GM23248 (cell line): ENCODE measurements at places on chromosomes 12 and 14.
A peak's percentile ranks its signal among the peaks of the same experiment; 100 is the strongest.

DNA sequence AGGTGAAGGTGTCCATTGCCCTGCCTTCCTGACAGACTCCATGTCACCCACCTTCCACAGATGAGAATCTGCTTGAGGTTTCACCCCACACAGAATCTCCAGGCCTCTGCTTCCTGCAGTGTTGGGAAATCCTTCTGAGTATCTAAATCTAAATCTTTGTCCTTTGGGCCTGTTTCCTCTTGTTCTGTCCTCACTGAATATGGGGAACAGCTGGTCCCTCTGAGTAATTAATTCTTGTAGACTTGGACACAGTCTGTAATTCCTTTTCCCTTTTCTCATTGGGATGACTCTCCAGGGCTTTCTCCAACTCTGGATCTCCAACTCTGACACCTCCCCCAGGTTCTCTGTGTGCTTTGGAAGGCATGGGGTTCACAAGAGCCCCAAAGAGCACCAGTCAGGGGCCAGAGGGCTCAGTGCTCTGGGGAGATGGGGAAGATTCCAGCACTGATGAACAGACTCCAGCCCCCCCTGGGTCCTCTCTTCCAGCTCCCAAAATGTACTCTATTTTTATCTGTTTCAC lies 2.3 kb upstream of the ACVRL1 start:
- peak; percentile 91 for DNase-seq

DNA sequence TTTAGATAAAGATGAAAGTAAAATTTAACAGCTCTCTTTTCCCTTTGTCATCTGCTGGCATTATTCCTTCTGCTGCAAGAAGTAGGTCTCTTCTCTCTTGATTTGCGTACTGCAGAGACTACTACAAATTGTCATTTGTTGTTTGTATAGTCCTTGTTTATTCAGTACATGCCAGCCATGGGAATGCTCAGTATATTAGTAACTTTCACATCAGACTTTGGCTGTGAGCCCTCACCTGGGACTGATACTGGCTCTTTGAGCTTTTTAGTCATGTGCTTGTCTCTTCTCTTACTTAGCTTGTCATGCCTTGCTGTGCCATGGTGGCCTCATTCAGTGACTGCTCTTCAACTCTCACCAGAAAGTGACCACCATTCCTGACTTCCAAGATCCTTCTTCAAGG lies 169.8 kb downstream of the PRKCH start:
- no peak for DNase-seq

DNA sequence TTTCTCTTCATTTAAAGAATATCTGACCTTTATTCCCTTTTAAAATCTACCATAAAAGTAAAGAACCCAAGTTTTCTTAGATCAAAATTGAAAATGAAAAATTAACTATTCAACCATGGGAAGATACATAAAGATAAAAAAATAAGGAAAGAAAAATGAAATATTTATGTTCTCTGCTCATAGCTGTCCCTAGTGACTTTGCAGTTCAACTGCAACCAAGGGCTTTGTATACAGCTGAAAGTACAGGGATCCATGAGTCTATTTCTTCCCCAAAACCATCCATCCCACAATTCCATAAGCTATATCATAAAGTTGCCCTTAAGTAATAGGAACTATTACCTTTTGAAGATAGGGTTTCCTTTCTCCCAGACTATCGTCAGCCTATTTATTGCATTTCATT lies 113.1 kb downstream of the ITPR2 start:
- peak; percentile 15 for DNase-seq

- DNase-seq, result peak; percentile 56
These were observed 20.7 kb downstream of the PHLDA1 start for GRCh38 chr12:76010732-76011458.

DNA sequence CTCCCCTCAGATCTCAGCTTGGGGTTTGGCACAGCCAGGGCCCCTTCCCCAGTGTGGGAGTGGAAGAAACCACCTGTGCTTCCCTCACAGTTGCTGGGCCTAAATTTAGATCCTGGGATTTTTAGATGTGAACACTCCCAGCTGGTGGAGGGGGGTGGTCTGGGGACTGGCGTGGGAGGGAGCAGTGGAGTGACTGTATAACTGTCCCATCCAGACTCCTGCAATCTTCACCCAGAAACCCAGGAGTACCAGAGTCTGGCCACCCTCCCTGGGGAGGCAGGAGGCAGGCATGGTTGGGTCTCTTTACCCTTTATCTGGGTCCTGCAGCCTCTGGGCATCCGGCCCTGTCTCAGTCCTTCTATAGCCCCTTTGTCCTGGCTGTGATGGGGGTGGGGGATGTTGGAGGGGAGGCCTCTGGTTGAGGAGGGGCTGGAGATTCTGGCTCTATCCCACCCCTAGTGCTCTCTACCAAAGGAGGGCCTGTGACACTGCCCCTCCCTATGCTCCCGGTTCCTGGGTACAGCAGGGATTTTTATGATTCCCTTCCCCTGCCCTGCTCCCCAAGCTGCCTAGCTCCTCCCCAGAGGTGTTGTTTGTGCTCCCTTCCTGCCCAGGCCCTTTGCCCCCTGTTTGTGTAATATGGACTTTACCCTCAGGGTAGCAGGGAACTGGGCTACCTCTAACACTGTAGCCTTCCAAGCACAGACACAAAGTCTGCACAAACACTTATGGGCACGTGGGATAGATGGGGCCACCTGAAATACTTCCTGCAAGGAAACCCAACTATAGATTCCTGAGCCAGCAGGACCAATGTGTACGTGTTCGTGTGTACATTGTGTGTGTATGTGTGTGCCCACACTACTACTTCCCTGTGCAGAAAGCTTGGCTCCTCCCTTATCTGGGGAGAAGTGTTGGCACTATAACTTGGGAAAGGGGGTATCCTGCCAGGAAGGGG lies 1.7 kb downstream of the ERBB3 start:
- DNase-seq, result no peak

GRCh38 chr12:69517406-69517805 lies 47.2 kb downstream of the FRS2 start:
- DNase-seq, result no peak

- DNase-seq, result no peak
These were observed 340.0 kb upstream of the STXBP6 start for GRCh38 chr14:25389948-25390347.

GRCh38 chr12:110498984-110499706 lies 2.8 kb downstream of the VPS29 start:
- peak; percentile 69 for DNase-seq

DNA sequence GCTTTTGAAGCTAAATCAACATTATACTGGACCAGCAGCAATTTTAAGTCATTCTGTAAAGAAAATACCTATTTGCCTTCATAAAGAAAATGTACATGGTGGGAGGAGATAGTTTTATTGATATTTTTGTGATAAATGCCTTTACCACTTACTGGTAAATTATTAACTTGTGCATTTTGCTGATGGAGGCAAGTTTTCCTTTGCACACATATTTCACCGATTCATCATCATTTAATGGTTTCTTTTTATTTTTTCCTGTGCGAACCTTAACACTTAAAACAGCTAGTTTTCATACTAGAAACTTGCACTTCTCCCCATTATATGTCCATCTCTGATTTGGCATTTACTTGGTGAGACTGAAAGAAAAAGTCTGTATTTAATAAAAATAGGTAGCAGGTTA lies 239.3 kb downstream of the TRHDE start:
- DNase-seq, result no peak

- no peak for DNase-seq
These were observed 127.3 kb upstream of the CCND2 start for GRCh38 chr12:4145990-4146859.

- DNase-seq, result peak; percentile 80
These were observed 304.9 kb downstream of the ZFP36L1 start for GRCh38 chr14:68487805-68488590.

GRCh38 chr14:28754209-28754985 lies 12.2 kb upstream of the FOXG1 start:
- peak; percentile 71 for DNase-seq

DNA sequence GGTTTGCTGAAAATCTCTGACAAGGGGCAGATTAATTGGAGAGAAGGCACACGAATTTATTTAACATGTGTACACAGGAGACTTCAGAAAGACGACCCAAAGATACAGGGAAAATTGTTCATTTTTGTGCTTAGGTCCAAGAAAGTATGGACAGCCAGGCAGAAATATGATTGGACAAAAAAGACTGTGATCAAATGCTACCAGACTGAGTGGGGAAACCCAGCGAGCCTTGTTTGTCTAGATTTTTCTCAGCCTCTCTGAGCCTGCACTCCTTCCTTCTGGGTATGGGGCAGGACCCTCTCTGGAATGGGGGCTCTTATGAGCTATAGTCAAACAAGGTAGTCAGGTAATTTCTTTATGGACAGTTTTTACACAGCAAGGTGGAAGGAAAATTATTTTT lies 10.4 kb upstream of the CIPC start:
- DNase-seq, result no peak

GRCh38 chr14:88617479-88617878 lies 54.6 kb downstream of the ZC3H14 start:
- no peak for DNase-seq

- DNase-seq, result no peak
These were observed 326.4 kb upstream of the SFSWAP start for GRCh38 chr12:131384544-131384855.

DNA sequence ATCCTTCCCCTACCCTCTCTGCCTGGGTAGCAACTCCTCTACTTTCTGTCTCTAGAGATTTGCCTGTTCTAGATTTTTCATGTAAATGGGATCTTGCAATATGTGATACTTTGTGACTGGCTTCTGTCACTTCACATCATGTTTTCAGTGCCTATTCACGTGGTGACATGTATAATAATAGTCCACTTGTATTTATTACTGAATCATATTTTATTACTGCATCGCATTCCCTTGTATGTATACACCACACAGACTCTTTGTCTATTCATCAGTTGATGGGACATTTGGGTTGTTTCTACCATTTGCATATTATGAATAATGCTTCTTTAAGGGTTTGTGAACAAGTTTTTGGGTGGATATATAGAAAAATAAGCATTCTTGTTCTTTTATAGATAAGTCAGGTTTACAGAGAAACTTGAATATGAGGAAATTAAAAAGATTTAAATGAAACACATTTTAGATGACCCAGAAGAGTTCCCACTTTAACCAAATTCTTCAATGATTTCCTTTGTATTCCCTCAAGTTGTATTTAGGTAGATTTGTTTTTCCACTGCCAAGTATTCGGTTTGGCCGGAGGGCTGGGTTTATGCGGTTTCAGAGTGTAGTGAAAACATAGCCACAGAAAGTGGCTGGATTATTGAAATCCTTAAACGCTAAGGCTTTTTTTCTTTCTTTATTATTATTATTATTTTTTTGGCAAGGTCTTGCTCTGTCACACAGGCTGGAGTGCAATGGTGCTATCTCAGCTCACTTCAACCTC lies 178.7 kb upstream of the TMTC1 start:
- no peak for DNase-seq

DNA sequence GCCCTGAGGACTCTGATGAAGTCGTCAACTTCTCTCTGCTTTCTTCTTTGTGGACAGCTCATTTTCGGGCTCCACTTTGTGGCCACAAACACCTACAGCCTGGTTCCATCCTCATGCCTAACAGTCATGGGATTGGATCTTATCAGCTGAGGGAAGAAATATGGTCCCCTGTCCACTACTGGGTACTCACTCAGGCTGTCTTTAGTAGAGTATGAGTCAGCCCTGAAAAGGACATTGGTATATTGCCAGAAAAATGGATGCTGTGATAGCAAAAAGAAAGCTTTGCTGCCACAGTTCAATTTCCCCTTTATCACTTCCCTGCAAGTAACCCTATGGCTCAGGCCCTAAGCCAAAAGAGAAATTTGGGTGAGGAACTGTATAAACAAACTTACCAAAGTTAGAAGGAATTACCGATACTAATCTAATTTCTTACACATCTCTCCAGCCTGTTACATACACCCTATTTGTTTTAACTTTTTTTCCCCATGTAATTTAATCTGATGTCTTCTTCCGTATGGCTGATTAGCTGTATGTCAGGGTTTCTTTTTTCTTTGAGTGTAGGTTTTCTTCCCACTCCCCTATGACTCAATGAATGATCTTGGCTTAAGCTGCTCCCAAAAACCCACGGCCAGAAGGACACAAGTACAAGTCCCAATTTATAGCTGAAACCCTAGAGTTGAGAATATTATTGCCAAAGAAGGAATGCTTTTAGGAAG lies 29.1 kb downstream of the MTHFD1 start:
- peak; percentile 28 for DNase-seq

DNA sequence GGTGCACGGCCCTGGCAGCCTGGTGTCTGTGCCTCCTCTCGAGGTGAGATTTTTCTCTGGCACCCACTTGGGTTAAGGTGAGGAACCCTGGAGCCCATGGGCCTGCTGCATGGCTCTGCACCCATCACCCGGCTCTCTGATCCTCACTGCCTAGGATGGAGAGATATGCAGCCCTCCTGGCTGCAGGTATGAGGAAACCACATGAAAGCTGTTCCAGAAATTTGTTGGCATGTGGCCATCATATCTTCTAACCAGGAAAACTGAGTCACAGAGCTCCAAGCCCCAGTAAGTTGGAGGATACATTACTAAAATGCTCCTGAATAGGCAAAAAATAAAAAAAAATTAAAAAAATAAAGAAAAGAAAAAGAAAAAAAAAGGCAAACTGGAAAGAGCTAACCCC lies 39.3 kb upstream of the DDX11 start:
- no peak for DNase-seq

- no peak for DNase-seq
These were observed 1.4 kb downstream of the ASIC1 start for GRCh38 chr12:50058743-50059312.

DNA sequence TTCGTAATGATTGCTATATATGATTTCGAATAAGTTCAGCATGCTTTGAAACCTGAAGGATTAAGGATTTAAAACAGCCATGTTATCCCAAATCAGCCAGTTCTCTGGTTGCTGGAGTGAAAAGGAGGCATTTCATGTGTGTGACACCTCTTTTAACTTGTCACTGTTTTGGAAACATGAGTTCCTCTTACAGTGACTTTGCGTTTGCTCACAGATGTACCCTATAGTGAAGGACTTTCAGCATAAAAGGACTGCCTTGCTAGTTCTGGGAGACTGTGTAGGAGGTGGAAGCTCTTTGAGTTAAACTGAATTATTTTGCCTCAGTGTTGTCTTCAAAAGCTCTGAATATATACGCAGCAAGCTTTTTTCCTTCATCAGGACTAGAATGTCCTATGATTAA lies 7.6 kb downstream of the RNASE11 start:
- no peak for DNase-seq

DNA sequence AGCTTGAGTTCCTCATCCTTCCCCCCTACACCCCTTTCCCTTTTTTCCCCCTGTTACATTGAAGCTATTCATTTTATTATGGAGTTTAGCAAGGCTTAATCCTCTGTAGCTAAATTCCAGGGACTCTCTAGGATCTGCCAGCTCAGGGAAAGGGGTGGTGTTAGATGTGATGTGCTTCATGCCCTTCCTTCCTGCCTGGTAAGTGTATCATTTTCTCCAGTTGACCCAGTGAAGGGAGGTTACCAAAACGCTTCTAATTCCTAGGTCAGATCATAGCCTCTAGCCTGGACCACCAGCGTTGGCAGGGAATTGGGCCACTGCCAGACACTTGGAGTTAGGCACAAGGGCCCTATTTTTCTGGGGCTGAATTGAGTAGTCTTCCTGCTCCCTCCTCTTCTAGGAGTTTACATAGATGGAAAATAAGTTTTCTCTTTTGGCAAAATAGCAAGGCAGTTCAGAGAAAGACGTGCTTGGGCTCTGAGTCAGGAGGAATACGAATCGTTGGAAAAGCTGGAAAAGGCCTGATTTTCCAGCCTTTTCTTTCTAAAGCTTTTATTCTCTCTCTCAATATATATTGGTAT lies 88.3 kb downstream of the NPAS3 start:
- peak; percentile 63 for DNase-seq

- peak; percentile 9 for DNase-seq
These were observed 87.7 kb downstream of the PTPRB start for GRCh38 chr12:70549340-70550179.

- DNase-seq, result no peak
These were observed 106.9 kb upstream of the LRIG3 start for GRCh38 chr12:59027199-59027598.

GRCh38 chr12:76921891-76922664 lies 43.3 kb upstream of the CSRP2 start:
- DNase-seq, result peak; percentile 59
